Naive thymus-derived CD4-positive, alpha-beta T cell (primary cell): ENCODE measurements at places on chromosomes 16 and 17. TPM values are rescaled to one million over a fixed set of nuclear protein-coding genes. Genes with fewer than 3 reads are reported as not detected.

The PLCD3 gene
- 0.21 TPM for polyA plus RNA-seq

The HSD17B2 gene
- polyA plus RNA-seq: not detected

The PERCC1 gene
- not detected for polyA plus RNA-seq

The ZNF200 gene
- 20.2 TPM for polyA plus RNA-seq

The GP1BA gene
- not detected for polyA plus RNA-seq

The DNAH3 gene
- not detected for polyA plus RNA-seq

The CSH2 gene
- not detected for polyA plus RNA-seq
